Purkinje cell (primary cell): ENCODE measurements at places on chromosomes 6 and 20. TPM values are rescaled to one million over a fixed set of nuclear protein-coding genes. Genes with fewer than 3 reads are reported as not detected.

Gene ARMC2
- polyA plus RNA-seq: 1.9 and 2.7 TPM in 2 replicates

Gene TSHZ2
- 0.91 and 3.8 TPM in 2 replicates for polyA plus RNA-seq

Gene BANF2
- polyA plus RNA-seq: 13.3 and 21.1 TPM in 2 replicates

Gene TJAP1
- 0.15 and 0.55 TPM in 2 replicates for polyA plus RNA-seq
